ENCODE measurements at places on chromosomes 7 and 10. TPM values are rescaled to one million over a fixed set of nuclear protein-coding genes. Genes with fewer than 3 reads are reported as not detected.

HMX2 gene
- 0.15 TPM for total RNA-seq

CCDC186 gene
- total RNA-seq, result 7.0 TPM

KIAA1549 gene
- 8.1 TPM for total RNA-seq

BTBD16 gene
- total RNA-seq, result 0.44 TPM

CNTNAP2 gene
- 0.06 TPM for total RNA-seq

SLC18A2 gene
- total RNA-seq, result 0.05 TPM

PRSS37 gene
- total RNA-seq, result not detected
